ENCODE measurements at places on chromosomes 1 and 21.

DNA sequence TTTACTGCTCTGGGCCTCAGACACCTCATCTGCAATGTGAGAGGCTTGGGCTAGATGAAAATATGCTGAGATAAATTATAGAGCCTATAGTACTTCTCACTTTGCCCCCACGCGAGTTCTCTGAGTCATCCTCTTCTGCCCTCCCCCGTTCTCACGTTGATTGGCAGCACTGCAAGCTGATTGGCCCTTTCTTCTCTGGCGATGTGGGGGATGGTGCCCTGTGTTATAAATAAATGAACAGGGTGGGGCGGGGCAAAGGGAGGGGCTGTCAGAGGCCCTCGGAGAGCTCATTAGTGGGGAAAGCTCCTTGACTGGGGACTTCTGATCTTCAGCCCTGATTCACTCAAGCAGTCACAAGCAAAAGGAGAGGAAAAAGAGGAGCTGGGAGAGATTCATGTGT is 64.3 kb upstream of the ZC3H12A start:
- no peak for DNase-seq

DNA sequence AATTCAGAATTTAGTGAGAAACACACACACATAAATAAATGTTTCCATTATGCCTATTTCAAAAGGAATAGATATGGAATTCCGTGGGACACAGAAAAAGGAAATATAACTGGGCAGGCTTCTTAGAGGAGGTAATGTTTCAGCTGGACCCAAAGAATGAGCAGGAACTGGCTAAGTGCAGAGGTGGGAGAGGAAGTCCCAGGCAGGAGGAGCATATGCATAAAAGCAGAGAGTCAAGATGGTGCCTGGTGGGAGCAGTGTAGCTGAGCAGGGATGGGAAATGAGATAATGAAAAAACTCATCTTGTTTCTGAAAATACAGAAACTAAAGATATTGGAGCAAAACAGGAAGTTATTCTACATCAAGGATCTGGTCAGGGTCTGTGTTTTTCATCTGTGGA is 115.2 kb upstream of the MAGI3 start:
- DNase-seq = no peak

- DNase-seq = no peak
Observed at GRCh38 chr1:52142220-52143183, 613 bp downstream of the ZFYVE9 start.

GRCh38 chr1:50183378-50184133 is 74.8 kb downstream of the ELAVL4 start:
- DNase-seq = no peak

- DNase-seq = no peak
Observed at GRCh38 chr21:15531986-15532385, 197.8 kb upstream of the USP25 start.

- no peak for DNase-seq
Observed at GRCh38 chr1:79859212-79859948, 852.9 kb upstream of the ADGRL4 start.

GRCh38 chr21:41816583-41817165 is 49.8 kb upstream of the RIPK4 start:
- DNase-seq = peak; percentile 54

- no peak for DNase-seq
Observed at GRCh38 chr1:202850593-202851362, 38.2 kb downstream of the RABIF start.

DNA sequence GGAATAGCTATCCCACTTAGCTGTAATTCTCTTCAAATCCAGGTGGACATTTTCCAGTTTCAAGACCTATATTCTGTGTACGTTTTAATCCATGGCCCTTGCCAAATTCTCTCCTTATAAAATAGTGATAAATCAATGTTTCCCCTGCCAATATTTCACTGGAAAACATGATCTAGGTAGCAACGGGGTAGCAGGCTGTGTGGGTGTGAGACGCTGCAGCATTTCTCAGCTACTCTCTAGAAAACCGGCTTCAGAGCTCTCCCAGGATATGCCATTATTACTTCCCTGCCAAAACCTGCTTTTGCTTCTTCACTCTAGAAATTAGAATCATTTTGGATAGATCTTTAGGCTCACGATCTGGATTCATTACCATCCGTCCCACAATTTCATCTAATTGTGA is 82.1 kb upstream of the SIPA1L2 start:
- no peak for DNase-seq

DNA sequence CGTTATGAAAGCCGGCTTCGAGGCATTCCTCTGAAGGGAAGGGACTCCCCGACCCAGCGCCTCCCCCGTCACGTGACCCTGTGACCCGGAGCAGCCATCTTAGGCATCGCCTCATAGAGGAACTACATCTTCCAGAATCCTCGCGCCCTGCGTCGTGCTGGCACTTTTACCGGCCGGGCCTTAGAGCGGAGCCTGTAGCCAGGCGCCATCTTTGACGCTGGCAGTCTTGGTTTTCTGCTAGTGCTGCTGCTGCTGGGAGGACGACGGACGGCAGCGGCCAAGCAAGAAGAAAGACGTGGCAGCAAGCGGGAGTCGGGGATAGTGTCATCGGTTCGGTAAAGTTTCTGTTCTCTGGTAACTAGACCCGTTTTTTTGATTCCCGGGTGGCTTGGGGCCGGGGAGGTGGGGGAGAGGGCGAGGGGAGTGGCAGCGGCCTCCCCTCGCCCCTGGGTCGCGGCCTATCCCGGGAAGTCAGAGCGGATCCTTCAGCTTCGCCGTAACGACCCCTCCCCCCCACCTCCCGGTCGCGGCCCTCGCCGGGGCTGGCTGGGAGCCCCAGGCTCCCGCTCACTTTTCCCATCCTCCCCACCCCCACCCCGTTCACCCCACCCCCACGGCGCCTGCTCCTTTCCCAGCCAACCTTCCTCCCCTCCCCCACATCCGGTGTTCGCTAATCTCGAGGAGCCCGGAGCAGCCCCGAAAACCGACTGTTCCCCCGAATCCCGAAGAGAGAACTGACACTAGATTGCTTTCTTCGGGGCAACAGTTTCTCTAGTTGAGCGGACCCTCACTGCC is at the start of the genes ZBED6 and ZC3H11A:
Gene ZBED6 (plus strand): TSS at position 183 of the 795 bp plus-strand sequence. CDS start 1,900 bp downstream, outside the sequence.
Gene ZC3H11A (plus strand): TSS at position 183 of the 795 bp plus-strand sequence. CDS start 21,448 bp downstream, outside the sequence.
- DNase-seq = peak; percentile 99

DNA sequence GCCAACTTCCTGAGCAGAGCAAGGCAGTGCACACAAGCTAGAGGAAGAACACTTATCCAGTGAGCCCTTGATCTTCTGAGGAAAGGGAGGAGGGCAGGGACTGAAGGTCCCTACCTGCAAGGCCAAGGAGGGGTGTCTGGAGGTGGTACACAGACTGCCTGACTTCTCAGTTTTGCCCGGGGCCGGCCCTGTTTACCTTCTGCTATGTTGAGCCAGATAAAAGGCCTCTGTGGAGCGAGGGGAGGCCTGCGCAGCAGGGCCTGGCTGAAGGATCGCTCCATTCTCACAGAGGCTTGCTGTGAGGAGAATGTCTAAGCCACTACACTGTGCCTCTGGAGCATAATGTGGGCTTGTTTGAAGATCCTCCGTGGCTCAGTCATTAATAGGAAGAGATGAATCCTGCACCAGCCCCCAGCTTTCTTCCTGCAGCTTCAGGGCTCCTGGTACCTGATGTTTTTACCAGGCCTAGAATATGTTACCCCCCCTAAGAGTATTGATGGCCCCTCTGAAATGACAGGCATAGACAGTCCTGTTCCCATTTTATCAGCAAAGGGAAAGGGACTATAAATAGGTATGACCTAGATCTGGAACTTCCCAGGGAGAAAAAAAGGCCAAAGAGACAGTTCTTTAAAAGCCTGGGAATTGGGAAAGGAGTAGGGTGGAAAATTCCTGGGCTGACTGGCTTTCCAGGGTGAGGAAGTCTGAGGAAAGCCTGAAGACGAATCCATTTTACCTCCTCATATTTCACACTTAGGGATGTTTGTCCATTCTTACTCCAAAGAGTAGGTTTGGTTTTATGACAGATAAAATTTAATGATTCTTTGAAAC is 4.7 kb downstream of the POGK start:
- no peak for DNase-seq

- DNase-seq = no peak
Observed at GRCh38 chr1:55061000-55061705, 21.8 kb downstream of the PCSK9 start.

GRCh38 chr1:97870589-97870988 is 50.2 kb downstream of the DPYD start:
- no peak for DNase-seq

DNA sequence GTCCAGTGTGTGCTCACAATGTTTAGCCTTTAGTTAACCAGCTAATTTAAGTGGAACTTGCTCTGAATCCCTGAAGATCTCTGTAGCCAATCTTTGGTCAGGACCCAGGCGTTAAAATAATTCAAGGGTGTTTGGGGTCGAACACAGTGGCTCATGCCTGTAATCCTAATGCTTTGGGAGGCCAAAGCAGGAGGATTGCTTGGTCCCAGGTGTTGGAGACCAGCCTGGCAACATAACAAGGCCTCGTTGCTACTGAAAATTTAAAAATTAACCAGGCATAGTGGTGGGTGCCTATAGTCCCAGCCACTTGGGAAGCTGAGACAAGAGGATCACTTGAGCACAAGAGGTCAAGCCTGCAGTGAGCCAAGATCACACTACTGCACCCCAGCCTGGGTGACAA is 94.3 kb downstream of the ITSN1 start:
- no peak for DNase-seq

- no peak for DNase-seq
Observed at GRCh38 chr1:56644064-56644918, 823 bp upstream of the PRKAA2 start.

- DNase-seq = no peak
Observed at GRCh38 chr1:45570631-45571030, 13.2 kb upstream of the NASP start.

DNA sequence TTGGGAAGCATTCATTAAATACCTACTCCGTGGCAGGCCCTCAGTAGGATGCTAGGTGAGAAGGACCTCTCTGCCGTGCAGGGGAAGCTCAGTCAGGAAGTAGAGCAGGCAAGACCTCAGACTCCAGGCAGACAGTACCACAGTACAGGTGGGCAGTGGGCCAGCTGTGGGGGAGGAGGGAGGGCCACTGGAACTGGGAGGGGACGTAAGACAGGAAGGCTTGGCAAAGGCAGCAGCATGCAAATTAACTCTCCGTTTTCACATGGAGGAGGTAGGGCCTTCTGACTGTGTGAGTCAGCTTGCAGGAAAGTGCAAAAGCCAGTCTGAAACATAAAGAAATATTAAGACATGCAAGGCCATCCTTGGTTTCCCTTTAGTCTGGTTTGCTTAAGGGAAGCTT is 157.7 kb downstream of the TRIM33 start:
- DNase-seq = no peak

DNA sequence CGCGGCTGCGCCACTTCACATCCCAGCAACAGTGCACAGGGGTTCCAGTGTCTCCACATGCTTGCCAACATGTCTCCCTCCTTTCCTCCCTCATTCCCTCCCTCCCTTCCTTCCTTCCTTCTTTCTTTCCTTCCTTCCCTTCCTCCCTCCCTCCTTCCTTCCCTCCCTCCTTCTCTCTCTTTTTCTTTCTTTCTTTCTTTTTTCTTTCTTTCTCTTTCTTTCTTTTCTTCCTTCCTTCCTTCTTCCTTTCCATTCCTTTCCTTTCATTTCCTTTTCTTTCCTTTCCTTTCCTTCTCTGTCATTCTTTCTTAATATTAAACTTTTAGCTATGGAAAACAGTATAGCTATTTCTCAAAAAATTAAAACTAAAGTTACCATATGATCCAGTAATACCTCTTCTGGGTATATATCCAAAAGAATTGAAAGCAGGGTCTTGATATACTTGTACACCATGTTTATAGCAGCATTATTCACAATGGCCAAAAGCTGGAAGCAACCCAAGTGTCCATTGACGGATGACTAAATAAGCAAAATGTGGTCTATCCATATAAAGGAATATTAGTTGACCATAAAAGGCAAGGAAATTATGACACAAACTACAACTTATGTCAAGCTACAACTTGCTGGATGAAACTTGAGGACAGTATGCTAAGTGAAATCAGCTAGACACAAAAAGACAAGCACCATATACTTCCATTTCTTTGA is 55.0 kb upstream of the TLR5 start:
- DNase-seq = no peak

DNA sequence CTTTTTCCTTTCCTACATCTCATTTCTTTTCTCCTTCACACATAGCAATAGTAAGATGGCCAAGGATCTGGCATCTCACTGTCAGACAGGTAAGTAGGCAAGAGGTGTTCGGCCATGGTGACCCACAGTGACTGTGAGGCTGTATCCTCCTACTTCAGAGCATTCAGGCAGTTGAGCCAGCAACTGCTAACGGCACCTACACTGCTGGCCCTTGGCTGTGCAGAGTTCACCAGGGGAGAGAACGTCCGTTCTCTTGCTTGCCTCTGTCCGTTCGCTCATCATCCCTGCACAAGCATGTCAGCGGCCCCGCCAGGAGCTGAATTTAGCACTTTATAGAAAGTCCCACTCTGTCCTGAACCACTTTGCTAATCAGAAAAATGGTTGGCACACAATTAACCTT is 113.6 kb downstream of the GREM2 start:
- DNase-seq = no peak

DNA sequence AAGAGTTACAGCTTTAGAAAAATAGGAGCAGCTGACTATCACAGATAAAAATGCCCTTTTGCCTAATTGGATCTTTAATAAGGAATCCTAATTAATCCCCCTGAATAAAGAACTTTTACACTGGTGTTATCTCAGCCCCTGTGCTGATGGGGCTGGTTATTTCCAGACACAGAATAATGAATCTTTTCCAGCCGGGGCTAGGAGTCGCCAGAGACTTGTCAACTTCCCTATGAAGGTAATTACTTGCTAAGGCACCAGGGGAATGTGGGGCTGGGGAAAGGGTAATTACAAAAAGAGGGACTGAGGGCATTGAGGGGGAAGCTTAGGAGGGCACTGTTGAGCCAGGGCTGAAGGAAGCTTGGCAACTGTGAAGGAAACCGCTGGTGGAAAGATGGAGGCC is 34.5 kb downstream of the HMGB4 start:
- DNase-seq = no peak

GRCh38 chr1:228316589-228317387 is 89.8 kb downstream of the TRIM11 start:
- DNase-seq = no peak

DNA sequence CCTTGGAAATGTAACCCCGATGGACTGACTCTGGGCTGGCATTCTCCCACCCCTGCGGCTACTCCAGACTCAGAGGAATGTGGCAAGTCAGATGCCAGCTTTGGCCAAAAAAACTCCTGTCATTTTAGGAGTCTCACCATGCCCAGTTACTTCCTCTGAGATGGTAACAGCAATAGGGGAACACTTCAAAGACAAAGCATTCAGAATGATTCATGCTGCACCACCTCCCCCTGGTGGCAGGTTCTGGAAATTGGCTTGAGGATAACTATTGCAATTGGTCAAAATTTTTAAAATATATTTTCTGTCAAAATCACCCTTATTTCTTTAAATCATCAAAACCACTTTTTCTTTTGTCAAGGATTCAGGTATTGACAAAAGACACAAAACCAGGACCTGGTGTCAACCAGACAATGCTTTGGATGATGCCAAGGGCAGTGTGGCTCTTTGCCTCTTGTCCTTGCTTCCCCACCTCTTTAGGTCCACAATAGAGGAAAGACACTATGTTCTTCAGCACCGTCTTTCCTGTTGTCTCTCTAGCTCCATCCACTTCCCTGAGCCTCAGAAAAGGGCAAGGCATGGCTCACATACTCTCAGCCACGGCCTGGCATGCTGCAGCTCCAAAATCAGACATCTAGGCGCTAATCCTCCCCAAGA is 9.9 kb upstream of the CDCA8 start:
- peak; percentile 82 for DNase-seq

Data from CD4-positive, alpha-beta T cell treated with Interferon alpha-2 for 1 hour (primary cell).